ENCODE measurements at places on chromosomes 2 and 18.

GRCh38 chr2:169012812-169013627 lies 18.1 kb downstream of the ABCB11 start:
- DNase-seq, result no peak

GRCh38 chr2:193556766-193557470 lies 1362.2 kb upstream of the TMEFF2 start:
- no peak for DNase-seq

DNA sequence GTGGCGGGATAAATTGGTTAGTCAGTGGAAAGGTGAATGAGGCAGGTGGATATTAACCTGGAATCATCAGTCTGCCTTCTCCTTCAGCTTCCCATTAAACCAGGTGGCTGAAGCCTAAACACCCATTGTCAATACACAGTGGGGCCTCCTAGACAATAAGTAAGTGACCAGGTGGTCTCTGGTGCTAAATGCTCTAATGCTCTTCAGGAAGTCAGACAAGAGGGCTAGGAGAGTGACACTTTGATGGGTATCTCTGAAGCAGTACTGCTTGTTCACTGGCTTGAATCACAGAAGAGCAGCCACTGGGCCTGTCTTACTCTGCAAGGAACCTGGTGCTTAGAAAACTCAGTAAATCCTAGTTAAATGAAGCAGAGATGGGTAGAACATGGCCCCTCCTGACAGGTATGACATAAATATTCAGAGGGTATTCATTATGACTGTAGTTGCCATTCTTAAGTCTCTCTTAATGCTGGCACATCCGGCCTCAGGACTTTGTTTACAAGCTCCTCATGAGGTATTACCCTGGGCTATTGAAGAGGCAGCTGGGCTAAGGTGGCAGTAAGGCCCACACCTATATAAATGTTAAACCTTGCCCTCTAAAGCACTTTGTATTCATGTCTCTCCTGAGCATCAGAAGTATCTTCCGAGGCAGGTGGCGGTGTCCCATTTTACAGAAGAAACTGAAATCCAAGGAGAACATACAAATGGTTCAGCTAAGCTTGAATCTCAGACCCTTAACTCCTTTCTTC lies 104.9 kb downstream of the NCK2 start:
- no peak for DNase-seq

- no peak for DNase-seq
Observed at GRCh38 chr18:73670039-73670438, 477.6 kb downstream of the FBXO15 start.

GRCh38 chr2:44244135-44244871 lies 31.0 kb upstream of the SLC3A1 start:
- peak; percentile 67 for DNase-seq

DNA sequence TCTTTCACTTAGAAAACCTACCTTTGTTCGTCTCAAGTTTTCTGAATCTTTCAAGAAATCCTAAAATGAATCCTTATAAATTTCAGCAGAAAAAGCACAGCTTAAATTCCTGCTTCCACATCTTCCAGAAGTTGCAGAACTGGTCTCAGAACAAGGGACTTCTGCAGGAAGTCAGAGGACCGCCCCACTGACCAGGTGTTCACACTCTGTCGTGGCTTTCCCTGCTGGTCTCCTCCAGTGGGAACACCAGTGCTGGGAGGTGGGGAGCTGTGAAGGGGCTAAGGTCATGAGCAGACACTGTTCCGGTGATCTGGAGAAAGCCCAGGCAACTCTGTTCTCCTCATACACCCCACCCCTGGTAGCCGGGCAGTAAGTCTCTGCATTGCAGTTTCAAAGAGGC lies 3.5 kb downstream of the FAM110C start:
- no peak for DNase-seq

DNA sequence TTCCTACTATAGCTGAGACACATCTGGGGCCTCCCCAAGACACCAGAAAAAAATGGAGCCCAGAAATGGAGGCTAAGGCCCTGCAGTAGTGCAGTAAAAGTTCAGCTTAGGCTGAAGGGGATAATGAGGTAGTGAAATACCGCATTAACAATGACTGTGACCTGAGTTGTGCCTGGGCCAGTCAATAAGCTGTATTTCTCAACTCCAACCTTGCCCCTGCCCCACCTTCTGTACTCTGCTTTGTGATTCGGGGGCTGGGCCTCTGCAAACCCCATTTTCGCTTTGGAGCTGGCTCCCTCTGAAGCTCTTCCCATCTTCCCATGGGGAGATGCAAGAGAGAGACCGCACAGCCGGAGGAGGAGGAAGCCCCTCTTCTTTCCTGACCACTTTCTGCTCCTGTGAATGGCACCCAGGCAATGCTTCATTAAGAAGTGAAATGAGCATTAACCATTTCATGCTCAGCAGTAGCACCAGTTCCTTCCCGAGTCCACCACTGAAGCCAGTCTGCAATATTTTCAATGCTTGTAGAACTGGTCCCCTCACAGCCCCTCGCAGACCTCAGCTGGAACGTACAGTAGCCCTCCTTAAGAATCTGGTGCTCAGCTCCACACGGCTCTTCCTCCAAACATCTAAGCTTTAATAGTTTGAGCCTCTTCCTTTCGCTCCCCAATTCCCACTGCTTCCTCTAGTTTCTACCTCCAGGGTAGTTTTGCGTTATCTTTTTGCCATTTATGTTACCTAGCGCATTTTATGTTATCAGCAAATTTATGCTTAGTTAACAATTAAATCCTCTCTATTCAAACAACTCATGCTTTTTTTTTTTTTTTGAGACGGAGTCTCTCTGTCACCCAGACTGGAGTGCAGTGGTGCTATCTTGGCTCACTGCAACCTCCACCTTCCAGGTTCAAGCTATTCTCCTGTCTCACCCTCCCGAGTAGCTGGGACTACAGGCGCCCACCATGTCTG lies 32.6 kb upstream of the SCYGR1 start:
- DNase-seq, result no peak

GRCh38 chr2:171316755-171317337 lies 116.9 kb downstream of the METTL8 start:
- no peak for DNase-seq

DNA sequence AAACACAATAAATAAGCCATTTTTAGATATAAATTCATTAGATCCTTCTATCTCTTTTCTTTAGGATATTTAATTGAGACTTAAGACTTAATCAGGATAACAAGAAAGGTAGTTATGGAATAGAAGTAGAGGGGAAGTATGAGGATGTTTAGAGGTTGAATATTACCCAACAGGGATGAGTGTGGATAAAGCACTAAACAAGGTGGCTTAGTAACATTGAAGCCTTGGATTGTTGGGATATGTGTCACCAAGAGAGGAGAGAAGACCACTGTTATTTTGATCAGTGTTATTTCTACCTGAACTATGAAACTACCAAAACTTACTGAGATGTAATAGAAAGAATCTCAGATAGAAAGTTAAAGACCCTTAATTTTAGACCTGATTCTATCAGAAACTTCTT lies 405.7 kb downstream of the PIK3C3 start:
- no peak for DNase-seq

DNA sequence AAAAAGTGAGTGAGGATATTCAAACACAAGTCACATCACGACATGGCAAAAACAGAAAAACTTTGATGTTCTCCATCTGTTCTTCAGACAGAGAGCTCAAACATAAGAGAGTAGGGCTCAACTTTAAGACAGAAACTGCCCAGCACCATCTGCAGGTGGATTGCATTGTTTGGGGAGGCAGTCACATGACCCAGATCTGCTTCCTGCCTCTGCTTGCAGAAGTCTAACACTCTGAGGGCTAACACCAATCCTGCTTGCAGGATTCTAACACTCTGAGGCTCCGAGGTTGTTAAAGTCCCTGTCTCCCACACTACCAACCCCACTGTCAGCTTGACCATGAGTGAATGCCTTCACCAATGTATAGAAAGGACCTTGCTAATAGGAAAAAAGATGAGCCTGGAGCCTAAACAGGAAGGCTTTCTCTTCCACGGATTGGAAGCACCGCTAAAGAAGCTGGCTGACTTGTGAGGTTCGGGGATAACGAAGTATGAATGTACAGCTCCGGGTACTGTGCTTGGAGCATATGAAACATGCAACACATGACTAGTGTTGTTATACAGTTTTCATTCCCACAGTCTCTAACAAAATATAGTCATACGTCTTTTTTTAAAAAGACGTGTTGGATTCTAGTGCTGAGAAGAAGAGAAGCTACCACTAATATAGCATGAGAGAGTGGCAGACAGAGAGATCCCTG lies 176.6 kb upstream of the CREB1 start:
- peak; percentile 20 for DNase-seq

- DNase-seq, result no peak
Observed at GRCh38 chr2:60962528-60962927, 55.0 kb upstream of the PEX13 start.

- no peak for DNase-seq
Observed at GRCh38 chr2:42844901-42845821, 52.8 kb upstream of the HAAO start.

GRCh38 chr18:12027046-12027445 lies 45.7 kb downstream of the IMPA2 start:
- DNase-seq, result no peak

DNA sequence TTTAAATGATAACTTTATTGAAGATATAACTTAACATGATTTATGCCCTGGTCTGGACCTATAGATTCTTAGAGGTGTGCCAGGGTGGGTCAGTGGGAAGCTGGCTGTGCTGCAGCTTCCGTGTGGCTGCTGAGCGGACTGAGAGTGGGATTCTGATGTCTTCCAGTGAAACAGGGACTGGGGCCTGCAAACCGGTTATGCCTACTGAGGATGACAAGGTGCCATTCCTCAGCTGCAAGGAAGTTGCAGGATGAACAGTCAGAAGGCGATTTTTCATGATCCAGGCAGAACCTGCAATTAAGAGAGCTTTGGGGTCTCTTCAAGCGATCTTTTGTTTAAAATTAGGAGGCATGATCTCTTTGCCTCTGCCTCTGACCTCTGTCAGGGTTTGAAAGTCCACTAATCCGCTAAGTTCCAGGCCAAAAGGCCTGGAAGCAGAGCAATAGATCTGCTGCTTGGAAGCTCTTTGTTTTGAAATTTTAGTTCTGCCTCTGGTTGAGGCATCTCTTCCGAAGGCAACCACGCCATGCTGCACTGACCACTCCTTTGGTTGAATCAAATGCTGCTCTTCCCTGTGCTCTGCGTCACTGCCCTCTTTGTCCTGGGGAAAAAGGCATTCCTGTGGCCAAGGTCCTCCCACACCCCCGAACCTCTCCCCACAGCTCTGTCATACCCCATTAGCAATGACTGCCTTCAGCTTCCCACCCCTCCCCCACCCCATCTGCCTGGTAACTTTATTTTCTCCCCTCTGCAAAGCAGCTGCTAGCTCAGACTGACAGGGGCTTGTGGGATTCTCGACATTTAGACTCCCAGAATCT lies 2.0 kb downstream of the TMEM169 start:
- DNase-seq, result no peak

- DNase-seq, result no peak
Observed at GRCh38 chr2:172908275-172908674, 167.4 kb upstream of the MAP3K20 start.

- DNase-seq, result no peak
Observed at GRCh38 chr2:239168575-239168974, 232.2 kb downstream of the HDAC4 start.

- no peak for DNase-seq
Observed at GRCh38 chr18:600107-600506, 3.3 kb downstream of the CLUL1 start.

DNA sequence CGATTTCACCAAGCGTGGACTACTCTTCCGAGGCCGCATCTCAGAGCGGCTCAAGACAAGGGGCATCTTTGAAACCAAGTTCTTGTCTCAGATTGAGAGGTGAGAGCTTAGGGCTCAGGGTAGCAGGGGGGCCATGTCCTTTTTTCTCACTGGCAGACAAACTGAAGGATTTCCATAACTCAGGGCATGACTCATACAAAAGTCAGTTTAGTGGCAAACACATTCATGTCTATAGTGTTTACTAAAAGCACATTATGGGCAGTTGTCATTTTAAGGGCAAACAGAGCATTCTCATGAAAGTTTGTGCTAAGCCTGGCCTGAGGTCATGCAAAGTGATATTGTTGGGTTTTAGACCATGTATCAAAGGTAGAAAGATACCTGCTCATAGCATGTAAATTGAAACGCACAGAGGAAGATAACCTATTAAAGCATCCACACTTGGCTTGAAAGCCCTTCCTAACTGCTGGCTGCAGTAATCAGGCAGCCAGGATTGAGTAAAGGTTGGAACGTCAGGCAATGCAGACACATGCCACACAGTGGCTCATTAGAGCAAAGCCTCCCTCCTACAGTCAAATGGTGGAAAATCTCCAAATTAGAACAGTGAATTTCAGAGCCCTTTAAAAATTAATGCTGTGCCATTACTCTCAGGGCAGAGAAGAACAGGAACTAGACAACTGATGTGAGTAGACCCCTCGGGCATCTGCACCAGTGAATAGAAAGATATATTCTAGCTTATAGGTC lies 54.2 kb downstream of the HK2 start:
- no peak for DNase-seq

- no peak for DNase-seq
Observed at GRCh38 chr18:67776929-67777328, 260.4 kb upstream of the DSEL start.

GRCh38 chr18:76412818-76413565 lies 82.0 kb downstream of the ZNF516 start:
- DNase-seq, result no peak

GRCh38 chr2:42895791-42896135 lies 103.4 kb upstream of the HAAO start:
- no peak for DNase-seq

GRCh38 chr2:165874445-165875039 lies 79.0 kb downstream of the TTC21B start:
- peak; percentile 69 for DNase-seq

- DNase-seq, result no peak
Observed at GRCh38 chr2:226977775-226978190, 141.9 kb downstream of the RHBDD1 start.

DNA sequence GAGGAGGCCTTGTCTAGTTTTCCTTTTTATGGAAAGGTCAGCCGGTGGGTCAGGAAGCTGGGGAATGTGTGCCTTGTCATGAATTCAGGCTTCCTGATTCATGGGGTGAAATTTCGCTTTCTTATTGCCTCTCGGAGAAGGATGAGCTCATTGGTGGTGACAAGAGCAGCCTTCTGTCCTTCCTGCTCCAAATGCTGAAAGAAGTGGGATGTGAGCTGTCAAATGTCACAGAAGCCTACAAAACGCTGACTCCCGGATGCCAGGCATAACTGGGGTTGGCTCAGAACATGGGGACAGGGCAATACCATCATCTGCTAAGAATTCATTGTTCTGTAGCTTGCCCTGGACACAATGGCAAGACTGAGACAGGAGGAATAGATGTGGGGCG lies 55.8 kb upstream of the FAM136A start:
- no peak for DNase-seq

DNA sequence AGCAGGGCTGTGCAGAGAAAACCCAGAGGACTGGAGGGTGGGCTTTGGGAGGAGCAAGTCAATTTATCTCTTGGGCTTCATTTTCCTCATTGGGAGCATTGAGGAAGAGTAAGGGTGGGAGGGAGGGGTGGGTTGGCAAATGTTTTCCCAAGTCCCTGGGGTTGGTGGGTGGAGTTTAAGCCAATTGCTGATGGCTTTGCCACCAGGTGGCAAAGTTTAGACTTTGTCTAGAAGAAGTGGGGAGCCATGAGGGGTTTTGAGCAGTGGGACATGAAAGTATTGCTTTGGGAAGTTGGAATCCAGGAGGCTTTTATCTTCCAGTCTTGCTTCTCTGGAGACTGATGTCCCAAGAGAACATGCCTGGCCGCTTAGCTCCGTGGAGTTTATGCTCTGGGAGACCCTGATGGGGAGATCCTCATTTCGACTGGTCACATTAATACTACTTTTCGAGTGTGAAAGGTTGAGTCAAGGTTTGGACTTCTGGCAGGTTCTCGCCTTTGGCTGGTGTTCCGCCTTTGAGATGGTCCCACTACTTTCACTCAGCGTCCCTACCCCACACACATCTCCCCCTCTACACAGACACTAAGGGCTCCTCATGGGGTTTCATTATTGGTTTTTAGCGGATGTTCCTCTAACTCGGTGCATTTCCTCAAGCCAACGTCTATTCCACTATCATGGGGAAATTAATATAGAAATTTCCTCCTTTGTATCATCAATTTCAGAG lies 126.7 kb downstream of the PRKCE start:
- no peak for DNase-seq

Measured in CD4-positive, alpha-beta T cell treated with Interleukin-4 for 4 hours (primary cell).